ENCODE measurements at places on chromosomes 16 and 17.
A peak's percentile ranks its signal among the peaks of the same experiment; 100 is the strongest.

GRCh38 chr17:933312-934073, 46.1 kb downstream of the NXN start:
- peak overlapping the region; percentile 24 for H3K4me3 ChIP-seq
- no peak for DNase-seq
- peaks cover 6% of the 10 kb centered on the region for H3K4me1 ChIP-seq
- peak overlapping the region; percentile 80 for H3K27ac ChIP-seq

GRCh38 chr16:935684-936083, 35.1 kb downstream of the LMF1 start:
- H3K27ac ChIP-seq: no peak overlapping the region
- no peaks in the 10 kb centered on the region for H3K36me3 ChIP-seq
- no peaks in the 10 kb centered on the region for H3K27me3 ChIP-seq
- no peak for DNase-seq
- no peak overlapping the region for H3K4me3 ChIP-seq

GRCh38 chr17:56347639-56348038, 194.4 kb downstream of the ANKFN1 start:
- no peaks in the 10 kb centered on the region for H3K27me3 ChIP-seq
- no peak for DNase-seq
- H3K36me3 ChIP-seq: no peaks in the 10 kb centered on the region
- no peak overlapping the region for H3K27ac ChIP-seq

GRCh38 chr17:7610641-7611040, 4.1 kb downstream of the FXR2 start:
- no peak overlapping the region for H3K27ac ChIP-seq
- no peaks in the 10 kb centered on the region for H3K4me1 ChIP-seq
- H3K27me3 ChIP-seq: no peaks in the 10 kb centered on the region
- no peak overlapping the region for H3K4me3 ChIP-seq
- peaks cover 42% of the 10 kb centered on the region for H3K36me3 ChIP-seq

GRCh38 chr17:79237448-79238053, 162.9 kb downstream of the ENGASE start:
- no peak overlapping the region for H3K4me3 ChIP-seq
- no peaks in the 10 kb centered on the region for H3K36me3 ChIP-seq
- peaks cover 35% of the 10 kb centered on the region for H3K27me3 ChIP-seq
- DNase-seq: no peak
- peaks cover 5% of the 10 kb centered on the region for H3K4me1 ChIP-seq

GRCh38 chr16:8751481-8752311, 45.7 kb downstream of the TMEM186 start:
- H3K4me3 ChIP-seq: no peak overlapping the region
- no peak for DNase-seq
- no peaks in the 10 kb centered on the region for H3K27me3 ChIP-seq
- H3K36me3 ChIP-seq: no peaks in the 10 kb centered on the region
- peaks cover 6% of the 10 kb centered on the region for H3K4me1 ChIP-seq

- H3K36me3 ChIP-seq: peaks cover 6% of the 10 kb centered on the region
- no peak for DNase-seq
- no peaks in the 10 kb centered on the region for H3K4me1 ChIP-seq
- H3K27ac ChIP-seq: no peak overlapping the region
- H3K4me3 ChIP-seq: no peak overlapping the region
- no peaks in the 10 kb centered on the region for H3K27me3 ChIP-seq
These were observed 15.6 kb upstream of the TRIM25 start for GRCh38 chr17:56929362-56929969.

DNA sequence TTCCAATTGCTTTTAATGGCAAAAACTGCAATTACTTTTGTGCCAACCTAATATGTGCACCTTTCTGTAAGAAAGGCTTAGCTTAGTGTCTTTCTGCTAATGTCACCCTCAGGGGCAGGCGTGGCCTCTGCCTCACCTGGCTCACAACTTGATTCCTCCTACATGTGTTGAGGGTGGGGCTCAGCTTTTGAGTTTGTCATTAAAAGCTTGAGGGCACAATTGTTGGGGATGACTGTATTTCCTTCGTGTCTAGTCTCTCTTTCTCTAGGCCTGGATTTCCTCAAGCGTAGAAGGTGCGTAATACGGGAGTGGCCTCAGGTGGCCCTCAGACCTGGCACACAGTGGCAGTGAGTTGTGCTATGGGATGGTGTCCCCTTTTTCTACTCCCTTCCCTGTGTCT, 94.4 kb downstream of the CLEC16A start:
- DNase-seq: no peak
- no peak overlapping the region for H3K4me3 ChIP-seq
- no peak overlapping the region for H3K27ac ChIP-seq
- no peaks in the 10 kb centered on the region for H3K4me1 ChIP-seq

DNA sequence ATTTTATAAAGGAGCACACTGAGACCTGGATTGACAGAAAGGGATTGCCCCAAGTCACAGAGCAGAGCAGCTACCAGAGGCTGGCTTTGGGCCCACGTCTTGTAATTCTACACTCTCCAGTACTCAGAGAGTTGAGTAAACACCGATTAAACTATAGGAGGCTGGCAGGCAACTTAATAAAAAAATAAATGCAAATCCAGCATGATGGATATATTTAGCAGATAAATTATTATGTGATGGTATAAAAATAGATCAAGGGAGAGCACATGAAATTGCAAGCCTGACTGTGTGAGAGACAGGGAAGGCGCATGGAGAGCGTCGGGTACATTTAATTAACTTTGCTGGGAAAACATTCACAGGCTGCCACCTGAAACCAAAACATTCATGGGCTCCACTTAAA, 87.7 kb upstream of the CCL2 start:
- no peak overlapping the region for H3K4me3 ChIP-seq
- no peak for DNase-seq
- no peak overlapping the region for H3K27ac ChIP-seq
- no peaks in the 10 kb centered on the region for H3K27me3 ChIP-seq
- H3K4me1 ChIP-seq: no peaks in the 10 kb centered on the region

DNA sequence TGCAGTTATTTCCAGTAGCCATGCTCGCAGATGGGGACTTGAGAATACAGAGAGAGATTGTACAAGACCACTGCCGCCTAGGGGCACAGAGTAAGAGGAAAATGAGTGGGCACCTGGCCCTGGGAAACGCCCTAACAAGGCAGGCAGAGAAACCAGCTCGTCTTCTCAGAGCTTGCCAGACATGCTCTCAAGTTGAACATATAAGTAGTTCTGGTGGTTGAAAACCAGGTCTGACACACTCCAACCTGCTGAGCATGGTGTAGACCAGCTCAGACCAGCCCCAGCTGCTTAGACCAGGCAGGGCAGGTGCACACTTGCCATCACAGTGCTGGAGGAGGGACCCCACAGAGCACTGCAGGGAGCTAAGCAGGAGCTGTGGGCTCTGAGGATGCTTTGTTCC, 250.5 kb downstream of the CPPED1 start:
- no peak overlapping the region for H3K27ac ChIP-seq
- H3K4me3 ChIP-seq: no peak overlapping the region

DNA sequence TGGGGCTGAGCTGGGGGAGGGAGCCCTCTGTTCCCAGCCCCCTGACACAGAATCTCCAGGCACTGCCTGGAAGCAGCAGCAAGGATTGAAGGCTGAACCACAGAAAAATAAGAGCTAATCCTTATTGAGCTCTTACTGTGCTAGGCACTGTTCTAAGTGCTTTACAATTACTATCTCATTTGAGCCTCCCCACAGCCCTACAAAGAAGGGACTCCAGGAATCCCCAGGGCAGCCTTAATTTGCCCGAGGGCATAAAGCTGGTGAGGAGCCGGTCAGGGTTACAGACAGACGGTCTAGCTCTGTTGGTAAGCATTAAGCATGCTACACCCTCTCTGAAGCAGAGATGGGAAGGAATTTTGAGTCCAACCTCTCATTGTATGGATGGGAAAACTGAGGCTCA, 7.0 kb downstream of the SAMD14 start:
- no peak overlapping the region for H3K27ac ChIP-seq
- no peak overlapping the region for H3K4me3 ChIP-seq
- H3K27me3 ChIP-seq: no peaks in the 10 kb centered on the region
- no peak for DNase-seq
- peaks cover 4% of the 10 kb centered on the region for H3K4me1 ChIP-seq

DNA sequence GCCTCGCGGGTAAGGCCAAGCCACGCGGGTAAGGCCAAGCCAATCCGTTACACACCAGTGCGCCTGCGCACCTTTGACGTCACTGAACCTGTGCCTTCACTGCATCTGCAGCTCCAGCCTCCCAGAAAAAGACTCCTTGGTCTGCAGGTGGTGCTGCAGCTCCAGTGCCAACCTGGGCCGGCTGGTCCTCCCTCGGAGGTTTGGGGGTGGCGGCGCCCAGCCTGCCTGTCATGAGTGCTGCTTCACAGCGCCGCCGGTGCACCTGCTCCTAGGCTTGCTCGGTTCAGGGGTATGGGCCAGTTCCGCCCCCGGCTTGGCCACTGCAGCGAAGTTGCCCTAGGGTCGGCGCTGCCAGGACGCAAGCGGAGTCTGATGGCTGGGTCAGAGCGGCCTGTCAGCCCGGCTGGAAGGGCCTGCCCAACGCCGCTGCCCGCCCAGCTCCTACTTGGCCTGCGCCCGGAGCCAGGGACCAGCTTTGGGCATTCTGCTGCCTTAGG, 146.6 kb downstream of the USP22 start:
- peaks cover 10% of the 10 kb centered on the region for H3K36me3 ChIP-seq
- H3K27ac ChIP-seq: no peak overlapping the region
- no peaks in the 10 kb centered on the region for H3K4me1 ChIP-seq
- no peaks in the 10 kb centered on the region for H3K27me3 ChIP-seq
- H3K4me3 ChIP-seq: no peak overlapping the region

GRCh38 chr17:43530288-43531081, 15.7 kb downstream of the ETV4 start:
- DNase-seq: no peak
- H3K4me1 ChIP-seq: peaks cover 28% of the 10 kb centered on the region
- peaks cover 20% of the 10 kb centered on the region for H3K36me3 ChIP-seq
- no peak overlapping the region for H3K4me3 ChIP-seq
- H3K27me3 ChIP-seq: no peaks in the 10 kb centered on the region

DNA sequence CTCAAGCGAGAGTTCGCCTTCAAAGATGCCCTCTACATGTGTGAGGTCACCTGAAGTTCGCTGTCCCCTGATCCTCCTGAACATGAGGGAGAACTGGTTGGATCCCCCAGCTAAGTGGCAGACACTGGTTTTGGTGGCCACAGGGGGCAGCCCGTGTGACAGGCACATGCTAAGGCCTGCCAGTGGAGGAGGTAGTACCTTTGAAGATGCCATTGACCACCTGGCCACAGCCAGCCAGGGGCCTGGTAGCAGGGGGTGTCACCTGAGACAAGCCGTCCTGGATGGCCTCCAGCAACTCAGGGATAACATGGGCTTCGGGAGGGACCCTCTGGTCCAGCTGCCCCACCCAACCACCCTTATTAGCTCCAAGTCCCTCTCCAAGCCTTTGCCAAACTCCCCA, 7.3 kb upstream of the ALDH3A1 start:
- DNase-seq: no peak
- no peaks in the 10 kb centered on the region for H3K36me3 ChIP-seq

- H3K27me3 ChIP-seq: no peaks in the 10 kb centered on the region
- H3K36me3 ChIP-seq: no peaks in the 10 kb centered on the region
- H3K4me1 ChIP-seq: no peaks in the 10 kb centered on the region
- H3K27ac ChIP-seq: no peak overlapping the region
- H3K4me3 ChIP-seq: no peak overlapping the region
- no peak for DNase-seq
These were observed 141.9 kb downstream of the TMEM132E start for GRCh38 chr17:34721326-34721725.

DNA sequence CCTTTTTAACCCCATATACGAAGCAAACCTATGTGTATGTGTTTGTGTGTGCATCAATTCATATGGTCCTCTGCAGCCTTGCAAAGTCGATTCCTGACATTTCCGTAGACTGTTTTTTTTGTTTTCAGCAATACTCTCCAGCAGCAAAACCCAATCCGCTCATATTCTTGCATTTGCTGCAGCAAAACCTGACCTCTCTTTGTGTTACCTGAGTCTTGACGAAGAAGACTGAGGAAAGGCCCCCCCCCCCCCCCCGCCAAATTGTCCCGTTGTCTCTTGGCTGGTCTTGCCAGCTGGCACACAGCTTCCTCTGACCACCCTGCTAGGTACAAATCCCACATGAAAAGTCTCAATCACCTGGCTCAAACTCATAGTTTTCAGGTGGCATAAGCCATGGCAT, 494.7 kb downstream of the WWOX start:
- H3K4me3 ChIP-seq: no peak overlapping the region
- H3K36me3 ChIP-seq: no peaks in the 10 kb centered on the region
- no peaks in the 10 kb centered on the region for H3K4me1 ChIP-seq
- no peak overlapping the region for H3K27ac ChIP-seq
- DNase-seq: no peak

DNA sequence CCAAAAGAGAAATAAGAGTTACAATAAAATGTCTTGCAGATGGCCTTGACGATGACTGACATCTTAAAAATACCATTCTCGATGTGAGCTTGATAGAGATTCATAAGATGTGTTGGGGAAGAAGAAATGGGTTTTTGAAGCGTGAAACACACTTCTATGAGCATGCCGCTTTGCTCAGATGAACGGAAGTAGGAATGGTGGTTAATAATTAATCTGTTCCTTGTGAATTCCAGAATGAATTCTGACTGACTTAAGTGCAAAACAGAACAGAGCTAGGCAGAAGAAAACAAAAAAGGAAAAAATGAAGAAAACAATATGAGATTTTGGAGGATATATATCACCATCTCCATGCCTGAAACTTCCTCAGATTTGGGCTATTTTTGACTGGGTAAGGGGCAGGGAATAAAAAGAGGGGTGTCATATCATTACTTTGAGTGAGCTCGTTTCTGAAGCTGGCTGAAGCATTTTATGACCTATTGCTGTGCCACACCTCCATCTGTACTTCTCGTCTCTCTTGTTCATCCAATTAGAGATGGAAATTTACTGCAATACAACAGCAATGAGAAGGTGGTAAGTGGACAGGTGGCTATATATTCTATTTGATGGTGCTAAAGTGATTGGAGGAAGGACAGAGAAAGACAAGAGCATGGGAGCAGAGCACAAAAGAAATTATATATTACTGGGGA, 1152.0 kb upstream of the CDH8 start:
- H3K4me1 ChIP-seq: no peaks in the 10 kb centered on the region
- no peak overlapping the region for H3K27ac ChIP-seq
- H3K4me3 ChIP-seq: no peak overlapping the region
- H3K27me3 ChIP-seq: no peaks in the 10 kb centered on the region
- DNase-seq: no peak
- no peaks in the 10 kb centered on the region for H3K36me3 ChIP-seq

DNA sequence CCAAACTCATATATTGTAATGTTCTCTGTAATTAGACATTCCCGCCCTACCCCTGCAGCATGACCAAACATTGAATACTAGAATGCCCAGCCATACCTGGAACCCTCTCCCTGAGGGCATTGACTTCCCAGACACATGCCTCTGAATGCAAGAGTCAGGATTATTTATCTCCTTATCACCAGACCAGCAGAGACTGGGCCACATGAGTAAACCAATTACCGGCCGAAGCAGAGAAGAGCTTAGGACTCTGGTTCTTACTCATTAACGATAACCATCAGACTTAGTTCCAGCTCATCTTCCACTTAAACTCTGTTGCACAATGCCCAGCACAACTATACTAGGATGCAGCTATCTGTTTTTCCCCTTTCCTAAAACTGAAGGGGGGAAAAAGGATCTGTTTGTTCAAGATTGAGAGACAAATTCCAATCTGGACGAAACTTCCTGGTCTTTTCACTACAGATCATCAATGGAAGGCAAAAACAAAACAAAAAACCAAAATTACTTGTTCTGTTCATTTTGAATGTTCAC, 88.2 kb upstream of the CORO6 start:
- no peaks in the 10 kb centered on the region for H3K36me3 ChIP-seq
- no peaks in the 10 kb centered on the region for H3K27me3 ChIP-seq
- peak overlapping the region; percentile 72 for H3K27ac ChIP-seq
- H3K4me1 ChIP-seq: peaks cover 28% of the 10 kb centered on the region
- DNase-seq: peak; percentile 85
- H3K4me3 ChIP-seq: 0 out of 2 replicates have a peak overlapping the region, but pooled peaks have one; percentile 20

- no peak overlapping the region for H3K27ac ChIP-seq
- no peaks in the 10 kb centered on the region for H3K27me3 ChIP-seq
- no peaks in the 10 kb centered on the region for H3K4me1 ChIP-seq
- no peak for DNase-seq
These were observed 7.3 kb downstream of the PNMT start for GRCh38 chr17:39675390-39676082.
